Left lobe of liver (tissue), 2 donors: ENCODE measurements at places on chromosomes 2 and 18. TPM values are rescaled to one million over a fixed set of nuclear protein-coding genes. Genes with fewer than 3 reads are reported as not detected.

LAMA1 gene
- total RNA-seq, result 0.33 TPM

MOCOS gene
- total RNA-seq, result 27.4 TPM

IL36RN gene
- not detected for total RNA-seq

MAB21L4 gene
- 19.3 TPM for total RNA-seq

EFR3B gene
- 0.30 TPM for total RNA-seq

ZSWIM2 gene
- total RNA-seq, result not detected

MAP3K19 gene
- not detected for total RNA-seq

RND3 gene
- 19.2 TPM for total RNA-seq

TRIM43 gene
- not detected for total RNA-seq

PTPRN gene
- total RNA-seq, result not detected

TNFRSF11A gene
- total RNA-seq, result 1.1 TPM
